ENCODE measurements at places on chromosomes 11 and 22. TPM values are rescaled to one million over a fixed set of nuclear protein-coding genes. Genes with fewer than 3 reads are reported as not detected.

The DDIAS gene
- 0.41 TPM for total RNA-seq

The PATE4 gene
- total RNA-seq: not detected

The OSM gene
- 6.2 TPM for total RNA-seq

The LARGE1 gene
- 74.4 TPM for total RNA-seq

The OR51F2 gene
- total RNA-seq: not detected

The OR2D2 gene
- total RNA-seq: not detected
